Mammary epithelial cell (primary cell): ENCODE measurements at places on chromosomes 1 and 21. TPM values are rescaled to one million over a fixed set of nuclear protein-coding genes. Genes with fewer than 3 reads are reported as not detected.

Gene SLC25A24
- total RNA-seq = 33.4 and 47.6 TPM in 2 replicates

Gene CLDN17
- total RNA-seq = not detected in 2 replicates

Gene S1PR1
- total RNA-seq = 4.2 TPM

Gene TGFB2
- total RNA-seq = 39.6 and 64.9 TPM in 2 replicates

- no peak for DNase-seq
These were observed 21.7 kb downstream of the ATP5PO start for GRCh38 chr21:33893917-33894316.

GRCh38 chr21:42575111-42575510, 61.5 kb downstream of the SLC37A1 start:
- DNase-seq = no peak

GRCh38 chr1:56064705-56065104, 514.7 kb downstream of the PLPP3 start:
- peak; percentile 93 for DNase-seq

DNA sequence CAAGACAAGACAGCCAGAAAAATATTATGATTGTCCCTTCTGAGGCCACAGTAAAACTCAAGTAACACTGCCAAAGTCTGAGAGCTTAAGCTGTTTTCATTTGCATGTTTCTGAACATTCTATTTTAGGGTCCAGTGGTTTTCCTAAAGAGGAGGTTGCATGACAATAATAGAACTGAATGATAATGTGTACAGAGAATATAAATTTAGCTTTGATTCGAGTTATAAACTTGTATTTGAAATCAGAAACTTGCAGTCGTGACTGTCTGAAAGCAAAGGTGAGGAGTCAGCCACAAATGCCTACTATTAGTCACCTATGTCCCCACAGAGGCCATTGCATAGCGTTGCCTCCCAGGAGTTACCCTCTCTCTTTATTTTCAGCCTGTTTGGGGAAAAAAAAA, 363.1 kb upstream of the ADGRL2 start:
- DNase-seq = no peak

DNA sequence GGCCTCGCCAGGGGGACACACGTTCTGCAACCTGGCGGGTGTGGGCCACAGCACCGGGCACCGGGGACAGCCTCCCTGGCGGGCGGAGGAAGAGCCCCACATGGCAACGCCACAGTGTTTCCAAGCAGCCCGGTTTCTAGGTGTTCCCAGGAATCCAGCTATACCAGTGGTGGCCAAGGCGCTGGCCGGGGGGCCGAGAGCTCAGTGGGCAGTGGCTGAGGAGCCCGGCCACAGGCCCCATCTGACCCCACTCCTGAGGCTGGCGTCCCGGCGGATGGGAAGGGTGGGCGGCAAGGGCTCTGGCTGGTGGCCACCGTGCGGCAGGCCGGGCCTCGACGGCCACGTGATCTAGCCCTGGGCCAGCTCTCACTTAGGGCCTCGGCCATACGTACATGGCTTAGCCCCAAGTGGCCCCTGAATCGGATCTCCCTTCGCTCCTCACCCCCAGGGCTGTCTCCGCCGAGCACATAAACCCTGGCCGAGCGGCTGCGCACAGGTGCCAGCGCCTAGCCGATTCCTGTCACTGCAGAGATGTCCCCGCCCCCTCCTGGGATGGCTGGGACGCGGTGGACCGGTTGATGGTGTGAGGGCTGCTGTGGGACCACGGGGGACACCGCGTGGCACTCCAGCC, 68.7 kb downstream of the MORN1 start:
- DNase-seq = no peak

- DNase-seq = no peak
These were observed 126.5 kb downstream of the SPATA46 start for GRCh38 chr1:162250004-162250730.

DNA sequence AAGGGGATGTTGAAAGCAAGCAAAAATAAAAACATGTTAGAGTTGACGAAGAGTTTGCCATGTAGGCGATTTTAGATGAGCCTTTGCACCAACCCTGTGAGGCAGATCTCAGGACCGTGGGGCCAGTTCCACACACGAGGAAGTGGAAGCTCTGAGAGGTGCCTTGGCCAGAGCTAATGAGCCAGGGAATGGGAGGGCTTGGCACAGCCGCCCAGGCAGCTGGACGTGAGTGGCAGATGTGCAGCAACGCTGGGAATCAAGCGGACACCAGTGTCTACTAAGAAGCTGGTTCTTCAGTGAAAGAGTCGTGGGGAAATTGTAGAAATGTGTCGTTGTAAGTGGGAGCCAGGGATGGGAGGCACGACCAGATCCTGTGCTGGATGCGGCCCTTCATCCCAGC, 58.9 kb upstream of the COL6A1 start:
- no peak for DNase-seq
